Astrocyte (in vitro differentiated cells and primary cell): ENCODE measurements at places on chromosomes 16 and 17. TPM values are rescaled to one million over a fixed set of nuclear protein-coding genes. Genes with fewer than 3 reads are reported as not detected.

DNA sequence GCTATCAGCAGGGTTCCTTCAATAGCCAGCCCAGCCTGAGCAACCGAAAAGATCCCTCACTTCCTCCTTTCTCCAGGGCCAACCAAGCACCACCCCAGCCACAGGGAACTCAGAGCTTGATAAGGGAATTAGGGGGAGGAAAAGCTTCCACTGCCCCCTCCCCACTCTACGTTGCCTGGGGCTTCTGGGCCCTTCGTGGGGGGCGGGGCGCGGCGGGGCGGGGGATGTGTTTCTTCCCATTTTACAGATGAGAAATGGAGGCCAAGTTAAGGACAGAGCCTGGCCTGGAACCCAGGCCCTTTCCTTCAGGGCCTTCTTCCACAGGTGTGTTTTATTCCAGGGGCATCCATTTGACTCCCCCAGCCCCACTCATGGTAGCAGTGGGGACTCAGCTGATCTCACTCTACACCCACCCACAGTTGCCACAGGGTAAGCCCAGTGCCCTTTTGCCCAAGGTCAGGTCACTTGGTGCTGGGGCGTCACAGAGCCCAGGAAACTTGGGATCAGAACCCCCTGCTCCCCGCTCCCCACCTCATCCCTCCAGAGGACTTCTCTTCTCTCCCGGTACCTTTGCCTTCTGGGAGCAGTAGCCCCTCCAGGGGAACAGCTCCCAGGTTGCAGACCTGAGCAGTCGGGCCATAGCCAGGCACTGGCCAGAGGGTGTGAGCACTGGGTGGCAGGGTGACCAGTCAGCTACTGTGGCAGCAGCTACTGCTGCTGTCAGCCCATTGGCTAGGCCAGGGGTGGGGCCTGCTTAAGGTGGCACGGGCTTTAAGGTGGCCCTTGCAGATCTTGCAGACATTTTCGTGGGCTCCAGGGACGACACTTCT lies at the start of gene LDHD:
TSS of gene LDHD (minus strand) at position 700 of the 830 bp plus-strand sequence. CDS start at position 640, 60 bp downstream.
- peak; percentile 47 for DNase-seq

GRCh38 chr17:78117027-78117981 lies 11.3 kb downstream of the TMC6 start:
- no peak for DNase-seq

DNA sequence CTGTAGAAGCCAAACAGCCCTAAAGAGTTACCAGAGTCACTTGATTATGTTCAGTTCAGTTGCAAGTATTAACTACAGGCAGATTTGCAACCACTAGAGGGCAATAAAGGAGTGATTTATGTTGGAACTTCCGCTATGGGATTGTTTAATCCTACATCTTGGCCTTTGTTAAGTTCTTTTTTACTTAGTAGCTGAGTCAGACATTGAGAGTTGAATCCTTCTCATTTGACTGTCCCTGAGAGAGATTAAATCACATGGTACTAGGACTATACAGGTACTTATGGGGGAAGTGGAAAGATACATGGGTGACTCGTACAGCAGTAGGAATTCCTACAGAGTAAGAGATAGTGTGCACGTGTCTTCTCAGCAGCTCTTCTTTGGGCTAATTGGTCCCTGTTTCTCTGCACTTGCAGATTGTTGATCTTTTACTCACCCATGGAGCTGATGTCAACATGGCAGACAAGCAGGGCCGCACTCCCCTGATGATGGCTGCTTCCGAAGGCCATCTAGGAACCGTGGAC lies 40.3 kb downstream of the CYB561 start:
- DNase-seq = peak; percentile 81

- peak; percentile 75 for DNase-seq
Observed at GRCh38 chr17:75681289-75681688, 14.2 kb downstream of the SAP30BP start.

- no peak for DNase-seq
Observed at GRCh38 chr16:80705596-80705995, 98.8 kb downstream of the CDYL2 start.

DNA sequence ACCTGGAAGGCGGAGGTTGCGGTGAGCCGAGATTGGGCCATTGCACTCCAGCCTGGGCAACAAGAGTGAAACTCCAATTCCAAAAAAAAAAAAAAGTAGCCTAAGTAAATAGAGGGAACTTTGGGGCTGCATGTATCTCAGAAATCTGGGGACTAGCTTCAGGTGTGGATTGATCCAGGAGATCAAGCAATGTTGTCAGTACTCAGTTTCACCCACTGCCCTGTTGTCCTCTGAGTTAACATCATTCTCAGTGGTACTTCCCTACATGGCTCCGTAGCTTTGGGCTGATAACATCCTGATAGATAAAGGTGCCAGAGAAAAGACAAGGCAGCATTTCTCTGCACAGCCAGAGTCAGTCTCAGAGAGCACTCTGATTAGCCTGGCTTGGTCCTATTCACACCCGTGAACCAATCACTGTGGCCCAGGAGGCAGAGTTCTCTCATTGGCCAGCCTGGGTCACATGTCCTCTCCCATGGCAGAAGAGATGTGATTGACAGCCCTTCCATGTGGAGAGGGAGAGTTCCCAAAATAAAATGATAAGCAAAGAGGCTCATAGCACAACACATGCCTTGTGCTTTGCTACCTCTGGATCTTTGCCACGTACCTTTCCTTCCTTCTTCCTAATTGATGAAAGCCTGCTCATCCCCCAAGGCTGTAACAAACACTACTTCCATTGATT lies 99.6 kb downstream of the ABCC1 start:
- no peak for DNase-seq

- DNase-seq = no peak
Observed at GRCh38 chr16:56844056-56844455, 21.0 kb upstream of the SLC12A3 start.

DNA sequence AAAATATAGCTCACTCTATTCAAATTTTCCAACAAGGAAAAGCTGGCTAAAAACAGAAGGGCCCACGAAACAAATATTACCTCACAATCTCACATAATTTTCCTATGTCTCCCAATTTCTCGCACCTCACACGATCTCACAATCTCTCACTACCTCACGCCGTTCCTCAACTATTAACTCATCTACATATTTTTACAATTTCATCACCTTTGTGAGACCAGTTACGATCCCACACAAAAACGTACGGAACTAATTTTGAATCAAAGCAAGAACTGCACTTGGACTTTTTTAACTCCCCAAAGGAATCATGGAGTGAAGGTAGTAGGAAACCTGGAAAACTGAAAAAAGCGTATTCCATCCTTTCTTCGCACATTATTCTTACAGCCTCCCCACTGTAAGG lies 1.1 kb downstream of the CBX1 start:
- peak; percentile 75 for DNase-seq

DNA sequence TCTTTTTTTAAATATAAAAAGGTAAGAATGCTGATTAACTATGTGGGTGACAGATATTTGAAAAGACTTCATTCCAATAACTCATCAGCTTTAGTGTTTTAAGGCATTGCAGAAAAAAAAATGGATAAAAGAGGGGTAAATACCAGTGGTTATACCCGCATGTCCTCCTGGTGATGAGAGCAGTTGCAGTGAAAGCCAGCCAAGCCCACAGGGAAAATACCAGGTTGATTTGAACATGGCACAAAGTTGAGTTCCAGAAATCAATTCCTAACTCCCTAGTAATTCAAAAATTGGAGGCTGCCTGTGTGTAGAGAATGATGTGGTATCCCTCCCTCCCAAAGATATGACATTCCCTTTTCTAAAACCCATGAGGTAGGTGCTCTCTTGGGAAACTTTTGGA lies 453.2 kb upstream of the SOX9 start:
- DNase-seq = peak; percentile 16

DNA sequence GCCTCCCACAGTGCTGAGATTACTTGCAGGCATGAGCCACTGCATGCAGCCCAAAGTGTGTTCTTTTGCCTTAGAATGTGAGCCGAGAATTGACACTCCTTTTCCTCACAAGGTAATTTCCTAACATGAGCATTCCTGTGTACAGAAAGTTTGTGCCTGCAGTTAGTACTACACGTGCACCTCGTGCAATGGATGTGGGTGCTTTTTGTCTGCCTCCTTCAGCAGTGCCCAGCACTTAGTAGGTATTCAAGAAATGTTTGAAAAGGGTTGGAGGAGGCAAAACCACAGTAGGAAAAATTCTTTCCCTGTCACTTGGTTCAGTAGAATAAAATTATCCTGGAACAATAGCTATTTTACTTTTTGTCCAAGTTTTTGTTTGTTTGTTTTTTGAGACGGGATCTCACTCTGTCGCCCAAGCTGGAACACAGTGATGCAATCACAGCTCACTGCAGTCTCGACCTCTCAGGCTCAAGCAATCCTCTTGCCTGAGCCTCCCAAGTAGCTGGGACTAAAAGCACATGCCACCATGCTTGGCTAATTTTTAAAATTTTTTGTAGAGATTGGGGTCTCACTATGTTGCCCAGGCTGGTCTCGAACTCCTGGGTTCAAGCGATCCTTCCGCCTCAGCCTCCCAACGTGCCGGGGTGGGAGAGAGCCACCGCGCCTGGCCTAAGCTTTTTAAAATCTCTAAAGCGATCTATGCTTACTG lies 2.4 kb downstream of the NDE1 start:
- DNase-seq = no peak

- no peak for DNase-seq
Observed at GRCh38 chr17:45428931-45429338, 3.7 kb downstream of the ARHGAP27 start.

GRCh38 chr17:78718575-78719208 lies 63.4 kb downstream of the CYTH1 start:
- no peak for DNase-seq

GRCh38 chr17:64214950-64215349 lies 48.1 kb downstream of the TEX2 start:
- no peak for DNase-seq

DNA sequence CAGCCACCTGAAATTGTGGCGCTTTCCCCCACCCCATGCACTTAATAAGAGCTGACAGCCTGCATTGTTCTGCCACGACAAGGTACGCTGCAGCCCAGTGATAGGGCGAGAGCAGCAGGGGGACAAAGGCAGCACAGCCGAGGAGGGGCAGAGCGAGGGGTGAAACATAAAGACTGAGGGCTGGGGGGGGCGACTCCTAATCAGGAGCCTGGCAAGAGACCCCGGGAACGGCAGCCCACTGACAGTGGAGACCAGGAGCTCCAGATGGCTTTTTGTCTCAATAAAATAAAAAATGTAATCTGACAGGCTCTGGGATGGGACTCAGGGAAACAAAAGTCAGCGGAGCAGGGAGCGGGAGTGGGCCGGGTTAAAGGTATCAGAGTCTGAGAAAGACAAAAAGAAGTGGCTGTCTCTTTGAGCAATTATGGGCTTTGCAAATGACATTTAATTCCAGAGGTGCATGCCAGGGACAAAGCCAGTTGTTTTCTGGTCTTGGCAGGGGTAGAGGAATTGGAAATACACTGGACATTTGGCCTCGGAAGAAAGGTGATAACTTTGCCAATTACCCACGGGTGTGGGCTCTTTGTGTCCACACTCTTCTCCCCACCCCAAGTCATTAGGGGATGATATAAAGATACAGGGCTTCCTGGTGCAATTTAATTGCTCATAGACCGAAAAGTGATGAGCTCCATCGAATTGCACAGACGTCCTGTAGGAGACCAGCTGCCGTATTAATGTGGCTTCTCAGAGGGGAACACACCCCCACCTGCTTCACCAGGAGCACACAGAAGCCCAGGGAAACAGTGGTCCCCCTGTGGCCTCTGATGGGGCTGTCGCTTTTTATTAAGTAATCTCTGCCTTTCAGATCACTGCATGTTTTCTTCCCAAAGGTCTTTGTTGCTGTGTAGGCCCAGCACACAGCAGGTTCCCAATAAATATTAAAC lies 17.6 kb upstream of the CCDC182 start:
- no peak for DNase-seq

- DNase-seq = no peak
Observed at GRCh38 chr17:14672830-14673229, 371.9 kb downstream of the HS3ST3B1 start.

DNA sequence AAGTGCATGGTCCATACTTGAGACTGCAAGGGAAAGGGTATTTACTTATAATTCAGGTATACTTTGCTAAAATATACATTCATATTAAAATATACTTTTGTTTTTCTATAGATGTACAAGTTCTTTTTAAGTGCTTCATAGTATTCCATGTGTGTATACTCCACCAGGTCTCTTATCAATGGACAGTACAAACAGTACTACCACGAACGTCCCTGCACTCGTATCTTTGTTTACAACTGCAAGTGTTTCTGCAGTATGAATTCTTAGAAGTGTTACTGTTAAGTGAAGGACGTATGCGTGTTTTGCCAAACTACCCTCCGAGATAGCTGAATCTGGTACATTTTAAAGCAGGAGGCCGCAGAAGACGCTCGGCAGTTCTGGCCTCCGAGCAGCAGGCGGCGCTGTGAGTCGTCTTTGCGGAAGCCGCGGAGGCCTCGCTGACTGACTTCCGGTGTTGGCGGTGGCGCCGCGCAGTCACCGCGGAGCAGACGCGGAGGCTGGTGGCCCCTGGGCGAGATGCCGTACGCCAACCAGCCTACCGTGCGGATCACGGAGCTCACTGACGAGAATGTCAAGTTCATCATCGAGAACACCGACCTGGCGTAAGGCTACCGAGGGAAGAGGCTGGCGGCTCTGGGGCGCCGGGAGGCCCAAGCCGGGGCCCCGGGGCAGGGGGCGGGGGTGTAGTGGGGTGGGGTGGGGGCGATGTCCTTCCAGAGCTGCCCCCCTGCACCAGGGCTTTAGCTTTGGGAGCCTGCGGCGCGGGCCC lies at the start of gene POLR2C:
TSS of gene POLR2C (plus strand) at position 471 of the 769 bp plus-strand sequence. CDS start at position 517, 46 bp downstream.
- peak; percentile 67 for DNase-seq

GRCh38 chr16:66308096-66308495 lies 58.4 kb upstream of the CDH5 start:
- no peak for DNase-seq

GRCh38 chr17:43200127-43200526 lies 11.5 kb upstream of the TMEM106A start:
- no peak for DNase-seq

GRCh38 chr16:12011565-12011964 lies 35.0 kb downstream of the SNX29 start:
- no peak for DNase-seq

- DNase-seq = no peak
Observed at GRCh38 chr17:32773856-32774694, 102.8 kb downstream of the MYO1D start.

- DNase-seq = no peak
Observed at GRCh38 chr16:56370875-56371659, 54.3 kb downstream of the AMFR start.

DNA sequence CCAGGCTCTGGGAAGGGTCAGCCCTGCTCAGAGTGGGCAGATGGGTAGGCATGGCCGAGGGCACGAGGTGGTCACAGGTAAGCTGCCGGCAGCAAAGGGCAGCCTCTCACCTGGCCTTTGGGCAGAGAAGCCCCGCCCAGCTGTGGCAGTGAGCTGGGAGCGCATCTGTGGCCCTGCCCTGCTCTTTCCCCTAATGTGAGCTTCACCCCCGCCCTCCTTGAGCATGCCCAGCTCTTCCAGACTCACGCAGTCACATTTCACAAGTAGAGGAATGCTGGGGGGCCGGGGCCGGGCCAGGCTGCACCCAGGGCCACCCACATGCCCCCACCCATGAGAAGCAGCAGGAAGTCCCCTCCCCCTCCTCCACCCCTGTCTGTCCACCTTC lies 40.7 kb upstream of the SLC38A10 start:
- no peak for DNase-seq

Gene CLEC19A
- total RNA-seq = not detected in 2 replicates

Gene PABPN1L
- total RNA-seq = not detected in 2 replicates

Gene RECQL5
- 24.6 and 25.9 TPM in 2 replicates for total RNA-seq

Gene KRT12
- total RNA-seq = not detected in 2 replicates

Gene MRPL58
- 23.8 and 24.4 TPM in 2 replicates for total RNA-seq

Gene MT4
- total RNA-seq = not detected in 2 replicates

Gene RASD1
- total RNA-seq = 0.48 and 0.77 TPM in 2 replicates

Gene GLYR1
- total RNA-seq = 69.9 and 77.8 TPM in 2 replicates

Gene SDR42E1
- not detected in 2 replicates for total RNA-seq

Gene SLFN12L
- 0.14 TPM in 1 of 2 replicates, not detected in the other for total RNA-seq
